ENCODE measurements at places on chromosomes 16 and 17. TPM values are rescaled to one million over a fixed set of nuclear protein-coding genes. Genes with fewer than 3 reads are reported as not detected.

- no peaks in the 10 kb centered on the region for H3K36me3 ChIP-seq
- no peak for DNase-seq
- peaks cover 3% of the 10 kb centered on the region for H3K4me1 ChIP-seq
- no peak overlapping the region for H3K27ac ChIP-seq
- peaks cover 40% of the 10 kb centered on the region for H3K27me3 ChIP-seq
Observed at GRCh38 chr17:81647640-81648012, 8.7 kb downstream of the PDE6G start.

- no peak for DNase-seq
- peak overlapping the region; percentile 92 for H3K4me3 ChIP-seq
- H3K4me1 ChIP-seq: peaks cover 14% of the 10 kb centered on the region
- no peaks in the 10 kb centered on the region for H3K36me3 ChIP-seq
- peaks cover 4% of the 10 kb centered on the region for H3K27me3 ChIP-seq
Observed at GRCh38 chr17:68019336-68019674, 16.2 kb upstream of the KPNA2 start.

DNA sequence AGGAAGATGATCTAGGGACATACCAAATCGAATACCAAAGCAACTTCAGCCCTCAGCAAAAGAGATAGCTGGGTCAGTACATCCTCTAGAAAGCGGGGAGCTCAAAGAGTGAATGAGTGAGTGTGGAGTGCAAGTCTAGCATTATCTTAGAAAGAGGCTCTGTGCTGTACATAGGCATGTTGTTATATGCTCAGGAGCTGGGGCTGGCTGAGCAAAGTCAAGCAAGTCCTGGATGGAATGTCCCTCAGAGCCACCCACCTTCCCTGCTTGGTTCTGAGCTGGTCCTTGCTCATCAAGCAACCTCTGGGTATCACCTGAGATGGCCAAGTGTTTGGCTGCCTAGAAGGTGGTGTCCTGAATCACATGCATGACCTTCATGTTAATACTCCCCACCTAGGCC is 4.9 kb upstream of the KLHL11 start:
- H3K27me3 ChIP-seq: no peaks in the 10 kb centered on the region
- no peaks in the 10 kb centered on the region for H3K36me3 ChIP-seq
- H3K27ac ChIP-seq: no peak overlapping the region

- H3K36me3 ChIP-seq: peaks cover 28% of the 10 kb centered on the region
- no peak overlapping the region for H3K4me3 ChIP-seq
Observed at GRCh38 chr16:46796764-46797269, 34.2 kb downstream of the C16orf87 start.

GRCh38 chr16:87412371-87412995 is 20.3 kb downstream of the MAP1LC3B start:
- no peaks in the 10 kb centered on the region for H3K4me1 ChIP-seq
- H3K4me3 ChIP-seq: no peak overlapping the region
- H3K36me3 ChIP-seq: no peaks in the 10 kb centered on the region
- H3K27ac ChIP-seq: no peak overlapping the region
- DNase-seq: no peak

DNA sequence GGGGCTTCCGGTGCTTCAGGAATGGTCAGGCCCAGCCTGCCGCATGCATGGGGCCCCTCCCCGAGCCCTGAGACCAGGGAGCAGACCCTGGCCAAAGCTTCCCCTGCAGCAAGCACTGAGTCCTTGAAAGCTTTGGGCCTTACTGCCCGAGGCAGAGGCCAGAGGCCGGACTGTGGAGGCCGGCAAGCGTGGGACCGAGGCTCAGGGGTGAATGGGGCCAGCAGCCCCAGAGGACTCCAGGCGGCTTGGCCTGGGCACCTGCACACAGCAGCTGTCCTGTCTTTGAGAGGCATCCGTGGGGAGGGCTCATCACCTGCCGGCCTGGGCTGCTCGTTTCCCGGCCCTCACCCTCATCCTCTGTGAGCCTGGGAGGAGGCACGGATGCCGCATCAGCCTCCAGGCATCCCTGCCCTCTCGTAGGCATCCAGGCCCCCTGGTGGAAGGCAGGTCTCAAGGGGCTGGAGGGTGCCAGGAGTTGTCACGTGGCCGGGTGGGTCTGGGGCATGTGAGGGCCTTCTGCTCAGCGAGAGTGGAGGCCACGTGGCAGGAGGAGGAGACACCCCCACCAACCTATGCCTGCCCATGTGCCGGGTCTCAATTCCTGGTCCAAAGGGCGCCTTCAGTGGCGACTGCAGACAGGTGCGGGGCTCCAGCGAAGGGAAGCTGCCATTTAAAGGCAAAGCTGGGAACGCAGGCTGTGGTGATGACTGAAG is 31.4 kb downstream of the CACNA1H start:
- no peak overlapping the region for H3K4me3 ChIP-seq
- H3K27ac ChIP-seq: no peak overlapping the region
- H3K27me3 ChIP-seq: peaks cover 6% of the 10 kb centered on the region

DNA sequence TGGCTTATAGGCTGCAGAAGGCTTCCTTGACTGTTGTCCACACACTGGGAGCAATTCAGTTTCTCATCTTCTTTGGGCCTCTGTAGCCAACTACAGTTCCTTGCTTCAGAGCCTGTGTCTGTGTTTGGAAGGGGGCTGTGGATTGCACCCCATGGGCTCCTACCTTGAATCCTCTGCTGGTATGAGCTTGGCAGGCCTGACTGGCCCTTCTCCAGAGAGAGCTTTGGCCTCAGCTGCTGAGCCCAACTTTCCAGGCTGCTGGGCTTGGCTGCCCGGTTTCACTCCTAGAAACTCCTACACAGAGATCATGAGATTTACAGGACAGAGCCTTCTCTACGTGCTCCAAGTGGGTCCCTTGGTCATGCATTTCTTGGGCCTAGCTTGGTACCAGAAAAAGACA is 354.4 kb downstream of the SNX29 start:
- no peak for DNase-seq
- H3K36me3 ChIP-seq: peaks cover 11% of the 10 kb centered on the region
- no peak overlapping the region for H3K4me3 ChIP-seq

DNA sequence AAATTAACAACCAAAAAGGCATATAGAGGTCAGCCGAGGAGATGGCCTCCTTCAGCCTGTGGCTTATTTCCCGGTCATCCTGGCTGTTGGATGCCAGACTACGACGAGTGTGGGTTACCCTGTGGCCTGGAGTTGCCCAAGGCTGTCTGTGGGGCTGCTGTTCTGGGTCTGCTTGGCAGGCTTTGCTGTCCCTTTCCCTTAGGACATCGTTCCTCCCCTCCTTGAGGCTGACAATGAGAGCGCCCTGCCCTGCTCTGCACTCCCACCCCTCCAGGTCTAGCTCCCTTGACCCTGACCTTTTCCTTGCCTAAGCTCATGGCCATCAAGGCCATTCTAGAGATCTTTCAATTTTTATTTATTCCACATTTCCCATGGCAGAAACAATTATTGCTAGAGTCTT is 1.9 kb upstream of the CBFB start:
- H3K4me1 ChIP-seq: peaks cover 10% of the 10 kb centered on the region
- H3K27ac ChIP-seq: no peak overlapping the region
- H3K27me3 ChIP-seq: no peaks in the 10 kb centered on the region
- no peak for DNase-seq
- peak overlapping the region; percentile 54 for H3K4me3 ChIP-seq

GRCh38 chr16:79707876-79708275 is 107.3 kb upstream of the MAF start:
- no peak overlapping the region for H3K27ac ChIP-seq
- DNase-seq: no peak
- no peaks in the 10 kb centered on the region for H3K4me1 ChIP-seq
- no peaks in the 10 kb centered on the region for H3K27me3 ChIP-seq

DNA sequence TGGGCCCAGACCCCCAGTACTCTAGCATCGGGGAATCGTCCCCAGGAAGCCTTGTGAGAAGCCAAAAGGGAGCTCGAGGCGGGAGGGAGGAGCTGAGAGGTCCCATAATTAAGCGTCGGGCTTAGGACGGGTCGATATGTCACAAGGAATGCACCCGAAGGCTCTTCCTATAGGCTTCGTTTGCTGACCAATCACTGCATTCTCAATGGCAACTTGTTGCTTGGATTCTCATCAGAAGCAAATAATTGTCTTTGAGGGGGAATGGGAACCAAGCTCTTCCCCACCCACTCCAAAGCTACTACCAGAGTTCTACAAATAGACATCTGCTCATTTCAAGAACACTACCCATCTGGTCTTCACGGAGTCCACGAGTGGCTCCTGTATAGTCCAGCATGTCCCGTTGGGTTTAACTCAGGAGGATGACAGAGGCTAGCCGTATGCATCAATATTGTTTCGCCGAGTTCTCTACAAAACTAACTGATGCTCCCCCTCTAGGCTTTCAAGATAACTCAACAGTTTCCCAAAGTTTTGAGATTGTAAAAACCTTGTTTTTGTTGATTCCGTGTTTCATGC is 628 bp upstream of the BLMH start:
- peaks cover 3% of the 10 kb centered on the region for H3K27me3 ChIP-seq
- DNase-seq: no peak
- peaks cover 14% of the 10 kb centered on the region for H3K4me1 ChIP-seq

DNA sequence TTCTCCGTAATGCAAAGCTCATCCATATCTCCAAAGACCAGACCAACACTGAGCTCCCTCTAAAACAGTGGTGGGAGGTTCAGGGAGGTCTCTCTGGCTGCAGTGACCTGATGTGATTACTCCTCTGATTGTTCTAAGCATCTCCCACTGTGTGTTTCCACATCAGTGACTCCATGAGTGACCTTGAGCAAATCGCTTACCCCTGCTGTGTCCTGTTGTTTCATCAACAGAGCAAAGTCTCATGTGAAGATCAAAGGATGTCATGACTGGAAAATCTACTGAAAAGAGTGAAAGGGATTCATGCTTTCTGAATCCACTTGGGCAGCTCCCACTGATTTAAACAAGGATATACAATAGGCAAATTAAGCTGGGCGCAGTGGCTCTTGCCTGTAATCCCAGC is 352.9 kb downstream of the TMEM114 start:
- no peak overlapping the region for H3K4me3 ChIP-seq
- H3K36me3 ChIP-seq: no peaks in the 10 kb centered on the region
- DNase-seq: no peak

GRCh38 chr17:10790491-10791401 is 13.2 kb downstream of the TMEM238L start:
- H3K27me3 ChIP-seq: no peaks in the 10 kb centered on the region
- no peak for DNase-seq
- peaks cover 6% of the 10 kb centered on the region for H3K36me3 ChIP-seq
- H3K4me3 ChIP-seq: no peak overlapping the region

- H3K27me3 ChIP-seq: peaks cover 69% of the 10 kb centered on the region
- no peak for DNase-seq
- H3K4me1 ChIP-seq: peaks cover 28% of the 10 kb centered on the region
- no peaks in the 10 kb centered on the region for H3K36me3 ChIP-seq
Observed at GRCh38 chr16:2022723-2023091, 3.1 kb downstream of the NPW start.

- no peaks in the 10 kb centered on the region for H3K27me3 ChIP-seq
- H3K4me1 ChIP-seq: peaks cover 22% of the 10 kb centered on the region
- H3K36me3 ChIP-seq: no peaks in the 10 kb centered on the region
- no peak overlapping the region for H3K27ac ChIP-seq
Observed at GRCh38 chr16:46737621-46738214, 10.4 kb downstream of the MYLK3 start.

DNA sequence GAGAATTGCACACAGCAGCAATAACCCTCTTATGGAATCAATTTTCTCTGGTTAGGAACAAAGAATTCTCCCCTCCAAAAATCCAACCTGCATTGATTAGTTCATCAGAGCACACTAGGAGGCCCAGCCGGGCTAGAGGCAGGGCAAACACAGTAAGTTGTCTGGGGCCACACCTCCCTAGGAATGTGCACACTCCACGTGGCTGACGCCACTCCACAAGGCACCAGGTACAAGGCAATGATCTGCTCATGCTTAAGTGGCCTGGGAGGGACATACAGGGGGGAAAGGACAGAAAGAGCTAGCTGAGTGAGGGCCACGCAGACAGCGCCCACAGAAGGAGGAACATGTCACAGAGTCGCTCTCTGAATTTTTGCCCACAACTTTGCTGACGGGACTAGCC is 107.6 kb downstream of the SLC39A11 start:
- H3K4me1 ChIP-seq: peaks cover 14% of the 10 kb centered on the region
- H3K27me3 ChIP-seq: no peaks in the 10 kb centered on the region
- no peak overlapping the region for H3K27ac ChIP-seq
- no peak for DNase-seq
- H3K4me3 ChIP-seq: no peak overlapping the region

The DOC2A gene
- polyA plus RNA-seq: not detected

The TRAPPC1 gene
- 265 TPM for polyA plus RNA-seq

The DLX4 gene
- 0.18 TPM for polyA plus RNA-seq

The TMEM204 gene
- 23.9 TPM for polyA plus RNA-seq

The UTS2R gene
- polyA plus RNA-seq: not detected

The DNASE1L2 gene
- not detected for polyA plus RNA-seq

The FA2H gene
- not detected for polyA plus RNA-seq
